Naive thymus-derived CD4-positive, alpha-beta T cell (primary cell): ENCODE measurements at places on chromosomes 2 and 18. TPM values are rescaled to one million over a fixed set of nuclear protein-coding genes. Genes with fewer than 3 reads are reported as not detected.

The RNU2-63P gene
- total RNA-seq, result 28.7 TPM

The POTEE gene
- total RNA-seq, result 0.13 TPM

The PHOSPHO2 gene
- total RNA-seq, result 9.5 TPM

The COLEC12 gene
- total RNA-seq, result 0.12 TPM

The AQP12A gene
- total RNA-seq, result not detected

The SKOR2 gene
- not detected for total RNA-seq

The GTF2A1L gene
- total RNA-seq, result not detected in 2 replicates

The HSBP1L1 gene
- total RNA-seq, result 42.8 TPM

The CDH2 gene
- total RNA-seq, result 0.19 TPM

The MROH2A gene
- total RNA-seq, result not detected in 2 replicates

The SLC11A1 gene
- total RNA-seq, result 0.23 and 0.27 TPM in 2 replicates

DNA sequence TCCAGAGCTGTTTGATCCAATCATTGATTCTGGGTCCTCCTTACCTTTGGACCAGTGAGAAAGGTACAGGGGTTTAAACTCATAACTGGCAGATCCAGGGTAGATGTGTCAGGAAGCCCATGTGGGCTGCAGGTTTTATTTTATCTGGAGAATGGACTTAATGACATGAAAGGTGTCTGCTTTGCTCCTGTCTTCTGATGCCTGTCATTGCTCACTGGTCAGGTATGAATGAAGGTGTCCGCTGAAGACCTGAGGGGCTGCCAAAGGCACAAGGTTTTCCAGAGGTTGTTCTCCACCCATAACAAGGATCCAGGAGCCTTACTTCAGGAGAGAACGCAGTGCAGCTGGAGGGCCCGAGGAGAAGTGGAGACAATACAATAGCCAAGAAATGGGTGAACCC is 74.2 kb downstream of the CHRNA1 start:
- no peaks in the 10 kb centered on the region for H3K4me1 ChIP-seq
- DNase-seq, result no peak
- H3K4me3 ChIP-seq, result no peak overlapping the region
- no peak overlapping the region for H3K27ac ChIP-seq

DNA sequence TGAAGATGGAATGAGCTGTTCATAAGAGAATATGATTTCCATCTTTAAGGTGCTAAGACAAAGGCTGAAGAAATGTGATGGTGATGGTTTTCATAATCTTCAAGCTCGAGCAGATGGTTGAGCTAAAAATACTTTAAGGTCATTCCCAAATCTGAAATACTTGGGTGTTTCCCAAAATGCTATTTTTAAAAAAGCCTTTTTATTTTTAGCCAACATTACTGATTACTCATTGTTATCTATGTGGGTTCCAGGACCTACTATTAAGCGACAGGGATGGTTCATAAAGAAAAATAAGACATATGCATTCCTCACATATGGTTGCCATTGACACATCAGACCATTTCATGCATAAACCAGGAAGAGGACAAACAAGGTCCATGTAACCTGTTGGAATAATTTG is 298.5 kb downstream of the PLCL1 start:
- no peak for DNase-seq
- no peaks in the 10 kb centered on the region for H3K4me1 ChIP-seq
- no peak overlapping the region for H3K4me3 ChIP-seq
- no peaks in the 10 kb centered on the region for H3K27me3 ChIP-seq

DNA sequence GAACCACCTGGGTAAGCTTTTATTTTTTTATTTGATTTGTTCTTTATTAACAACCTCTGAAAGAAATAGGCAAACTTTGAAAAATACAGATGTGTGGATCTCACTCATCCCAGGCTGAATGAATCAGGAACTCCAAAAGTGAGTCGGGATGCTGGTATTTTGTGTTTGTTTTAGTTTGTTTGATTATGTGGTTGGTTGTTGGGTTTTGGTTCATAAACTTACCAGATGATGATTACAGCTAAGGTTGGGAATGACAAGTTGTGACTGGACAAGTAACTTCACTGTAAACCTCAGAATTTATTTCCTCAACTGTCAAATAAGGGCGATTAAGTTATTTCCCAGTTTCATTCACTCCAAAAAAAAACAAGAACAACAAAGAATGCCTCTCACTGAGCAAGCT is 80.5 kb upstream of the KIF5C start:
- no peaks in the 10 kb centered on the region for H3K27me3 ChIP-seq
- no peaks in the 10 kb centered on the region for H3K4me1 ChIP-seq
- no peak for DNase-seq
- H3K4me3 ChIP-seq, result no peak overlapping the region

DNA sequence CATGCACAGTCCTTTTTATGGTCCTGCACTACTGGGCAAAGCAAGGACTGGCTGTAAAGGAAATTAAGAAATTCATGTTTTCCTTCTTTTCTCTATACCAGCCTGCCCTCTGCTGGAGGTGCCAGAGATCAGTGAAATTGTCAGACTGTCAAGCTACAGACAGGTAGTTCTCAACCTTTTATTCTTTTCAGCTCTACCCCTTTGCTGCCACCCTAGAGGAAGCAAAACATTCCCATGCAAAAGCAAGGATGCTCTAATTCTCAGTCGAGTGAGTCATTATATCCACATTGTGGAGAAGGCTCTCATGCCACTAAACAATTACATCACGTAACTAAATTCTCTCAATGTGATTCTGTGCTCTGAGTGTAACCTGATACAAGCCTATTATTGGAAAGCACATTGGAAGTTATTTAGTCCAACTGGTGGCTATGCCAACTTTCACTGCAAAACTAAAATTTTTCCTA is 25.0 kb upstream of the RAPGEF4 start:
- no peaks in the 10 kb centered on the region for H3K36me3 ChIP-seq
- H3K4me3 ChIP-seq, result no peak overlapping the region
- no peak overlapping the region for H3K27ac ChIP-seq
- H3K27me3 ChIP-seq, result no peaks in the 10 kb centered on the region
- DNase-seq, result peak; percentile 44
- H3K4me1 ChIP-seq, result no peaks in the 10 kb centered on the region

- H3K27ac ChIP-seq, result no peak overlapping the region
- no peaks in the 10 kb centered on the region for H3K27me3 ChIP-seq
- no peak overlapping the region for H3K4me3 ChIP-seq
- H3K36me3 ChIP-seq, result peaks cover 28% of the 10 kb centered on the region
- H3K4me1 ChIP-seq, result no peaks in the 10 kb centered on the region
- no peak for DNase-seq
Observed at GRCh38 chr2:86491088-86491487, 49.9 kb downstream of the KDM3A start.

DNA sequence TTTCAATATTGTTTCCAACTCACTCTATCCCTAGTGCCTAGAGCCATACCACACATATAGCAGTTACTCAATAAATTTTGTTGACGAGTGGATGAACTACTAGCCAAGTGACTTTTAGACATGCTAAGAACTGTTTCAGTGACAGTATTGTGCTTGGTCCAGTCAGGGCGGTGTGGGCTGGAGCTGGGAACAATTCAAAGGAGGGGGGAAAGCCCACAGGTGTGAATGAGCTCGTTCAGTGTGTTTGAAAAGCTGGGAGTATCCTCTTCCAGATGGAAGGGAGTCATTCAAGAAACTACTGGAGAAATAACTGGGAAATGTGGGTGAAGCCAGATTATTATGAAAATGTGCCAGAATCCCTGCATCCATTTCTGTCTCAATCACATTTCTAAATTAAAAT is 1.7 kb upstream of the SERPINE2 start:
- no peaks in the 10 kb centered on the region for H3K27me3 ChIP-seq
- peaks cover 5% of the 10 kb centered on the region for H3K4me1 ChIP-seq
- no peak for DNase-seq
- H3K4me3 ChIP-seq, result no peak overlapping the region
- no peaks in the 10 kb centered on the region for H3K36me3 ChIP-seq

GRCh38 chr2:105647731-105648130 is 97.0 kb upstream of the NCK2 start:
- H3K27me3 ChIP-seq, result no peaks in the 10 kb centered on the region
- H3K4me1 ChIP-seq, result no peaks in the 10 kb centered on the region
- H3K4me3 ChIP-seq, result no peak overlapping the region
- no peak for DNase-seq
- no peaks in the 10 kb centered on the region for H3K36me3 ChIP-seq

GRCh38 chr2:209762563-209762962 is 9.1 kb upstream of the UNC80 start:
- no peak overlapping the region for H3K27ac ChIP-seq
- no peaks in the 10 kb centered on the region for H3K4me1 ChIP-seq
- no peak for DNase-seq

- H3K27ac ChIP-seq, result no peak overlapping the region
- DNase-seq, result no peak
- no peaks in the 10 kb centered on the region for H3K4me1 ChIP-seq
Observed at GRCh38 chr18:68417166-68417799, 297.6 kb downstream of the TMX3 start.

- H3K27ac ChIP-seq, result no peak overlapping the region
- no peak overlapping the region for H3K4me3 ChIP-seq
- H3K36me3 ChIP-seq, result no peaks in the 10 kb centered on the region
- H3K4me1 ChIP-seq, result no peaks in the 10 kb centered on the region
- DNase-seq, result no peak
- H3K27me3 ChIP-seq, result no peaks in the 10 kb centered on the region
Observed at GRCh38 chr18:22542406-22542835, 124.7 kb upstream of the CTAGE1 start.

GRCh38 chr2:239421851-239422250 is 21.0 kb upstream of the HDAC4 start:
- no peaks in the 10 kb centered on the region for H3K27me3 ChIP-seq
- DNase-seq, result no peak
- no peak overlapping the region for H3K27ac ChIP-seq

- no peak overlapping the region for H3K27ac ChIP-seq
- no peaks in the 10 kb centered on the region for H3K4me1 ChIP-seq
- H3K36me3 ChIP-seq, result no peaks in the 10 kb centered on the region
- no peak overlapping the region for H3K4me3 ChIP-seq
- no peaks in the 10 kb centered on the region for H3K27me3 ChIP-seq
Observed at GRCh38 chr2:109458512-109458911, 155.3 kb downstream of the SEPTIN10 start.

DNA sequence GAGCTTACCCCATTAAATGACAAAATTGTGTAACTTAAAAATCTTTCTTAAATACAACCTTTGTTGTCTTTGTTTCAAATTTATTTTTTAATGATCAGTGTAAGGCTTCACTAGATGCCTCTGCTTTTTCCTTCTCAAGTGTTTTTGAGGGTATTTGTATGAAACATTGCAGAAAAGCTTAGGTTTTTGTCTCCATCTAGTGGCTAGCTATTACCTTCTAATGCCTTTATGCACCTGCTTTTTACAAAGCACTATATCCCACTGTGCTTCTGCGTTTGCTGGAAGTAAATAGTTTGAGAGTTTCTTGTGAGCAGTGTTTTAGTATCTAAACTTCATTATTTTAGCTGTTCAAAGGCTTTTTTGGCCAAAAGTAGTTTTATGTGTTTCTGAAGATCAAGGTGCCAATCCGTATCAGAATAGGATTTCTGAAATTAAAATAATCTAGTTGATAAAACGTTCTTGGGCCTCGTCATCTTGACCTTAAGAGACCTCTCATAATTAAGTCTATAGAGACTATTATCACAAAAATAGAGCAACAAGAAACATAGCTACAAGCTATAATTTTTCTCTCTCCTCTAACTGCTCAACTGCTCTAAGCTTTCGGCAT is 47.0 kb downstream of the IWS1 start:
- no peaks in the 10 kb centered on the region for H3K27me3 ChIP-seq
- no peaks in the 10 kb centered on the region for H3K36me3 ChIP-seq
- no peak overlapping the region for H3K4me3 ChIP-seq
- DNase-seq, result peak; percentile 35

DNA sequence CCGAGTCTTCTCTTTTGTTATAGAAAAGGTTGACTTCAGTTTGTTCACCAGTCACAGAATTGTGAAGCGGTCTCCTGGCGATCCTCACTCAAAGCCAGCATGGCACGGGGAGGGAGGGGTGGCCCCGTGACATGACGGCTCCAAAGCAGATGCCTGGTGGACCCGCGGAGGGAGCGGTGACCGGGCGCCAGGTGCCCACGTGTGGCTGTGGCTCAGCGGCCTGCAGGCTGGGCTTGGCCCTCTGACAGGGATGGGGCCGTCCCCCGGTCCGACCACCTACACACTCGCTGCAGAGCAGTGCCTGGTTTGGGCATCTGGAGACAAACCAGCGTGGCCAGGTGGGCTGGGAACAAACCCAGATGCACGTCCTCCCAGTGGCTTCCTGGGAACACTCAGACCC is 129.1 kb upstream of the SNTG2 start:
- no peak overlapping the region for H3K27ac ChIP-seq
- H3K27me3 ChIP-seq, result no peaks in the 10 kb centered on the region
- no peaks in the 10 kb centered on the region for H3K36me3 ChIP-seq
- H3K4me3 ChIP-seq, result no peak overlapping the region
- H3K4me1 ChIP-seq, result no peaks in the 10 kb centered on the region
- no peak for DNase-seq

DNA sequence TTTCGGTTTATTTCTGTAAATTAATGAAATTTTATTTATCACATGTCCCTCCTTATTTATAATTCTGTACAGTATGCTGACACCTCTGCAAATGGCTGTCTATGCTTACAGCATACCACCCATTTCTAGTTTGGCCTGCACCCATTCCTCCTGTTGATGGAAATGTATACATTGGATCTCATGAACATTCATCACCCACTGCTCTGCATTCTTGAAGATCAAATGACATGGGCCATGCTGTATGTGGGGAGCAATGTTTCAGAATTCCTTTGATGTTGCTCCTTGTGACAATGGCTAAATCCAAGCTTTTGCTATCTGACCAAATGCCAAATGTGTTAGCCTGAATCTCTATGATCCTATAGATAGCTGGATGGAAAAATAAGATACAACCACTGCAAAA is 55.3 kb upstream of the ITGB6 start:
- no peaks in the 10 kb centered on the region for H3K4me1 ChIP-seq
- H3K36me3 ChIP-seq, result no peaks in the 10 kb centered on the region

DNA sequence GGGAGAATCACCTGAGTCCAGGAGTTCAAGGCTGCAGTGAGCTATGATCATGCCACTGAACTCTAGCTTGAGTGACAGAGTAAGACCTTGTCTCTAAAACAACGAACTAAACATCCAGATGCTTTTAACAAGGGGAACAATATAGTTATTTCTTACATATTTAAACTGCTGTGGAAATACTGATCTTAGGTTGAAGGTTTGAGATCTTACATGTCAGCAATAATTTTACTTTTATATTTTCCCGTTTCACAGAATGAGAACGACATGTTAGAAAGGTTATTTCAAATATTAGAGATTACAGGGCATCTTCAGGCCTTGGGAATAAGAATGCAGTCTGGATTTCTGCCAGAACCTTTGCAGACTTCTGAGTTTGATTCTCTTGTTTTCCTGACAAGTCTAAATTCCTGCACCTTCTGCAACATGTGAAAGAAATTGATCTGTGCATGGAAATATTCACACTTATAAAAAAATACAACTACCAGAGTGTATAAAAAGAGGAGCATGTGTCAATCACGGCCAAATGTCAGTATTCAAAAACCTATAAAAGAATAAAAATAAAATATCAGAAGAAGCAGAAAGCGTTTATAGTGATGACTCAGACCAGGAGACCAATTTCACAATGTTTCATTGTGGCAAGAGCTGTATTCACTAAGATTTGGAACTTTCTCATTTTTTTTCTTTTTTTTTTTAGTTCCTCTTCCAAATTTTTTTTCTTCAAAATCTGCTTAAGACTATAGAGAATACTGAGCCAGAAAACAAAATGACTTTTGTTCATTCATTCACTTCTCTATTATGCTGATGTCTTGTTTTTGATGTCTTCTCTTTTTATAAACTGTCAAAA is 29.6 kb downstream of the COLEC12 start:
- DNase-seq, result no peak
- H3K36me3 ChIP-seq, result no peaks in the 10 kb centered on the region
- H3K4me3 ChIP-seq, result no peak overlapping the region
- no peaks in the 10 kb centered on the region for H3K4me1 ChIP-seq
- H3K27me3 ChIP-seq, result no peaks in the 10 kb centered on the region
